Vagina (tissue), 2 donors: ENCODE measurements at places on chromosomes 5 and 9. TPM values are rescaled to one million over a fixed set of nuclear protein-coding genes. Genes with fewer than 3 reads are reported as not detected.

- no peak for DNase-seq
Observed at GRCh38 chr9:136143215-136144001, 24.7 kb upstream of the TMEM250 start.

The C5orf58 gene
- not detected for total RNA-seq

DNA sequence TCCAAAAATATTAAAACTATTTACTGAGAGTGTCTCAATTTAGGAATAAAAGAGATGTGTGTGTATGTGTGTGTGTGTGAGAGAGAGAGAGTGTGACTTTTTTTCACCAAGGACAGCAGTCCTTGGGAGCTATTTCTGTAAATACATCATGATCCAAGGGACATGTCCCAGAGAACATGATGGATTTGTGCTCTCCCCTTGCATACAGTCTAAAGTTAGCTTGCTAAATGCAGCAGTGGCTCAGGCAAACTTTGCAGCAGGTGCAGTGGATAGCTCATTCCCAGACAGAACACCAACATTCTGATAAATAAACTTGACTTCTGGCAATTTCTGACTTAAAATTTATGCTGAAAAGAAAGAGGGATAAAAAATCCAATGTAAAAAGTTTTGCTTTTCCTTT, 55.4 kb upstream of the SGCD start:
- no peak for DNase-seq

GRCh38 chr5:58490402-58491050, 709 bp upstream of the GAPT start:
- DNase-seq: no peak

The SLC6A3 gene
- total RNA-seq: 0.49 TPM

GRCh38 chr9:35367451-35367850, 122.5 kb upstream of the RUSC2 start:
- DNase-seq: no peak
